ENCODE measurements at places on chromosomes 1 and 21.
A peak's percentile ranks its signal among the peaks of the same experiment; 100 is the strongest.

DNA sequence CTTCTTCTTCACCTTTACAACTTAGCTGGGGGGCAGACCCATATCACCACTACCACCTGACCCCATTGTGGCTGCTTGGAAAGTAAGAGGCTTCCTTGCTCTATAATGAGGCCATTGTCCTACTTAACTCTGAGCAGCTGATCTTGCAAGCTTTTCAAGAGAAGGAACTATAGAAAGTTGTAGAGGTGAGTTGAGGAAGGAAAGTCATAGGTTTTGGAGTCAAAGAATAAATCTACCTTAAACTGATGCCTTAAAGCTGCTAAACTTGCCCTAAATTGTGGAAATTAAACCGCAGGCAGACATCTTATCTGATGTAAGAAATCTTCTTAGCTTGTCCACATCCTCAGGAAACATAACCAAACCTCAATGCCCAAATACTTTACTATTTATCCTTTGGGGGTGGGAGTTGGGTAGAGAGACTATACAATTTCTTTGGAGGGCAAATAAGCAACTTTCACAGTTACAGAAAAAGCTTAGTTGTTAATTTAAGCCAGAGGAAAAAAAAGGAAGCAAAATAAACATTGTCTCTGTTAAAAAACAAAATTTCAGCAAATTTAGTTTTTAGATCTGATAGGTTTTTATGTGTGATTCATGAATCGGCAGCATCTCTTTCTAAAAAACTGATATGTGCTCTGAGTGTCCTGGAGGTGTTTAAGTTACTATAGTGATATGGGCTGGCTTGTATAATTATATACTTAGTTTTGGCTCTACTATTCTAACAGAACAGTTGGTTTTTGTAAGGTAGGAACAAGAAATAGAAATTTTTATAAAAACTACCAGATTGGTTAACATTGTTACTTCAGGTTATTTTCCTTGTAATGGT is 4.7 kb downstream of the IL23R start:
- no peak for DNase-seq

GRCh38 chr1:53504901-53505300 is 45.7 kb downstream of the DMRTB1 start:
- DNase-seq: no peak

- DNase-seq: no peak
Observed at GRCh38 chr1:3714814-3715213, 37.4 kb upstream of the CCDC27 start.

GRCh38 chr1:156813298-156813697 is 3.4 kb downstream of the SH2D2A start:
- peak; percentile 24 for DNase-seq

GRCh38 chr1:154206196-154206595 is at the start of gene CFAP141:
Gene CFAP141, minus strand, starts transcription at chr1:154206333. Its CDS starts 26 bp downstream, at chr1:154206307.
- DNase-seq: no peak
